ENCODE measurements at places on chromosomes 12 and 14.

DNA sequence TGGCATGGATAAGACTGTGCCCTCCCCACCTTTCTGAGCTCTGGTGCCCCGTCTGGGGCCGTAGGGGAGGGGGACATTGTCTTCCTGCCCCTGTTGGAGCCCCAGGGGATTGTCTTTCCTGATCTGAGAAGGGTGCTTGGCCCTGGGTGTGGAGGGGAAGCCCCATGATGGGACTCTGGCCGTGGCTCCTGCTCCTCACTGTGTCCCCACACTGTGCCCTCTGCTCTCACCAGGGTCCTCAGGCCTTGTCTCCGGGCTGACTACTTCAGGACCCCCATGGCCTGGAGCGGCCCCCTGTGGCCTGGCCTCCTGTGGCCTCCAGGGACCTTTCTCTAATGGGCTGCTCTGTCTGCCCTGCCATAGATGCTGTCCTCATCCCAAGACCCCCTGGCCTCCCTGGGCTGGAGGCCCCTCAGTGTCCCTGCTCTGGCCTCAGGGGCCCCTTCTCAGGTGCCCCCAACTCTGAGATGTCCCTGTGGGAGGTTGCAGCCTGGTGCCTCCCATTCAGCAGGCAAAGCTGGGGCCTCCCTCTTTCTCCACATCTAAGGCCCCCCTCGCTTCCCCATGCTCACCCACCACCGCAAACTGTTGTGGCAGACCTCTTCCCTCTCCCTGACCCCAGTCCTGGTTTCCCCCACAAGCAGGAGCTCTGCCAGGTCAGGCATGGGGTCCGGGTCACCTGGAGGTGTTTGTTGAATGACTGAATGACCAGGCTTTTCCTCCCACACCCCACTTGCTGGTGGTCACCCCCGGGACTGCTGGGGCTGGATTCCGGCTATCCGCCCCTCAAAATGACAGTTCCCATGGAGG is 4.0 kb downstream of the KIF26A start:
- DNase-seq = no peak

DNA sequence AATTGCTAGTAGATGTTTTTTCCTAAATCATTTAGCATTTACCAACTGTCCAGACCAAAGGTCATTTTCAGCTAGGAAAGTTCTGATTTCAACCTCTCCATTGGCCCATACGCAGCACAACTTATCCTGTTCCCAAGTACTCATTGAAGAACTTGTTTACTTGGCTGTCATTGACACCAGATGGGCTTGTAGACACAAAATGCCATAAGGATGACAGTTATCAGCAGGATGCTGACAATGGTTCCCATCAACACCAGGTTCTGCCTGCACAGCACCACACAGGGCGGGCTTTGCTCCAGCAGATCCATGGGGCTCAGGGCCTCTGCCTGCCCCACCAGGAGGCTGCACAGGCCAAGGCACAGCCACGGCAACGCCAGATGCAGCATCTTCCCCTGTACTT is 36.5 kb upstream of the TMPRSS12 start:
- DNase-seq = no peak

GRCh38 chr12:120941846-120942405 is 36.4 kb upstream of the HNF1A start:
- DNase-seq = no peak

- DNase-seq = no peak
Measured at GRCh38 chr14:104813286-104813685, 12.4 kb downstream of the ZBTB42 start.

DNA sequence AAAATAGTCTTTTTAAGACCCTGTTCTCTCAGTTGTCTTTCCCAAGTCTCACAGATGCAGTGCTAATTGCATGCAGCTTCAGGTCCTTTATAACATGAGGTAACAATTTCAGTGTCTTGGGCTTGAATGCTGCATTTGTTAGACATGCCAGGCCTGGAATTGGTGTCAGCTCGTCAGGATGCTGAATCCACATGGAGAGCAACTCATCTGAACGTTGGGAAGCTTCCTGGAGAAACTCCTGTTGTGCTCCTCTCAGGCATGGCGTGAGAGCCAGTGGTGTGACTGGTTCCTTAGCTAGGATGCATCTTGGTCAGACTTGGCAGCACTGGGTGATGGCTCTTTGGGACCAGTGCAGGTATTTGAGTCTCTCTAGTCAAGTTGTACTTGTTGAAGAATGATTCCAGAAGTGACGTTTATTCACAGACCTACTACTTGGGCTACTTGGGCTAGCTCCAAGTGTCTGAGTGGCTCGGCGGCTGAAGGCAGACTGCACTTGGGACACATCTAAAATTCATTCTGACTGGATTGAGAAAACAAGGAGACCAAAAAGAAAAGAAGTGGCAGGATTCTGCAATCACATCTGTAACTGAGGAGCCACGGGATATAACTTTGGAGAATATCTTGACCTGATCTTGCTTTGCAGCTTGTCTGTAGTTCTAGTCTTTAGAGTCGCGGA is 134.8 kb upstream of the ARHGAP5 start:
- no peak for DNase-seq

GRCh38 chr14:35078082-35078481 is 32.0 kb downstream of the FAM177A1 start:
- no peak for DNase-seq

DNA sequence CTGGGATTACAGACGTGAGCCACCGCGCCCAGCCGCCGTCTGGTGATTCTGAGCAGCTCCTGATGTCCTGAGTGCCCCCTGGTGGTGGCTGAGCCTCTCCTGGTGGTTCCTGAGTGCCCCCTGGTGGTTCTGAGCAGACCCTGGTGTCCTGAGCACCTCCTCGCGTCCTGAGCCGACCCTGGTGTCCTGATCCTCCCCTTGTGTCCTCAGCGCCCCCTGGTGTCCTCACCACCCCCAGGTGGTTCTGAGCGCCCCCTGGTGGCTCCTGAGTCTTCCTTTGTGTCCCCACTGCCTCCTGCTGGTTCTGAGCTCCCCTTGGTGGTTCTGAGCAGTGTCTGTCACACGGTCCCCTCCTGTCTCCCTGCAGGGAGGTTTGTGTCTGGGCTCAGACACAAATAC is 1304.9 kb downstream of the TMEM121 start:
- DNase-seq = peak; percentile 85

DNA sequence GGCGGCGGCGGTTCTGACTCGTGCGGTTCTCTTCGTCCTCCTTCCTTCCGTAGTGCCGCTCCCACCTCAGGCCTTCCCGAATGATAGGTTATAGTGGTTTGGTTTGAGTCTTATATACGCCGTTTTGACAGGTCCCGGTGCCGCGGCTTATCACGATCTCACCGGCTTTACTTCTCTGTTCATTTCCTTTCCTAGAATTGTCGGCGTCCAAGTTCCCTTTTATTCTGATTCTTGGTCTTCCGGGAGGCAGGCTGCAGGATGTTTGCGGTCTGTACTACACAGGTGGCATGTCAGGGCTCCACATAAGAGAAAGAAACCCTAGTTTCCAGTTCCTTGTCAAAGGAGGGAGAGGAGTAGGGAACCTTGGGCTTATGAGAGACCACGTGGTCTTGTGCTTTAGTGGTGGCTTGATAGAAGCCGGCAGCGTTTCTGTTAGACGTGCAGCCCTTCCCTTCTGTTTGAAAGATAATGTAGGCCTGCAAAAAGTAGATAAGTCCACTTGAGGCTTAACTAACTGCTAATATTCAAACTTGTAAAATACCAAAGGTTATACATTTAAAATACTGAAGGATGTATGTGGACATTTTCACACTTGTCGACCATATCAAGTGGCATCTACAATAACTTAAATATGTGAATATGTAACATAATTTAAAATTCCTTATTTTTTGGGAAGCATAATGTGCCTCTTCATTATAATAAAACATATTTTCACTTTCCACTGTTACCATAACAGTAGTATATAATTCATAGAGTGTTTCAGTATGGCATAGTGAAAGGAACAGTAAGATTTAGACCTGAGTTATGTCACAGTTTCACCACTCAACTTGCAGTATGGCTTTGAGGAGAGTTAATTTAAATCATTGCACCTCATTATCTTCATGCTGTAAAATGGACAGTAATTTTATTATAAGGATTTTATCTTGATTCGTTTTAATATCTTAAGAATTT is 804 bp downstream of the USP15 start:
- peak; percentile 19 for DNase-seq

DNA sequence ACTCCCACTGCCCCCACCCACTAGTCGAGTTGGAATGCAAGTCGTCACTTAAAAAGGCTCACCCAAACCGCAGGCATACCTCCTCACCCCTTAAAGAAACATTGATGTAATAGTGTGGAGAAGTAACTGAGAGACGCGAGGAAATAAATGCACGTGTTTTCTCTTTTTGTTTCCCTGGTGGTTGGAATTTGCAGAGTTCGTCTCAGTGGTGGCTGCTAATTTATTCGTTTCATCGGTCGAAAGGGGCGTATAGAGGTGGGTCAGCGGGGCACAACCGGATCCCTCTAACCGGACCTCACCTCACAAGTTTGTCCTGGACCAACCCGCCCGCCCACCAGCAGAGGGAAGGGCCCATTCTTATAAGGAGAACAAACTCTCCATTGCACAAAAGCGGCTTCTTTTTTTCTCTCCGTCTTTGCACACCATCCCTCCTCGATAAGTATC is 5.0 kb upstream of the NPAS3 start:
- DNase-seq = no peak

GRCh38 chr12:50187084-50187900 is 20.1 kb upstream of the CERS5 start:
- DNase-seq = peak; percentile 18

DNA sequence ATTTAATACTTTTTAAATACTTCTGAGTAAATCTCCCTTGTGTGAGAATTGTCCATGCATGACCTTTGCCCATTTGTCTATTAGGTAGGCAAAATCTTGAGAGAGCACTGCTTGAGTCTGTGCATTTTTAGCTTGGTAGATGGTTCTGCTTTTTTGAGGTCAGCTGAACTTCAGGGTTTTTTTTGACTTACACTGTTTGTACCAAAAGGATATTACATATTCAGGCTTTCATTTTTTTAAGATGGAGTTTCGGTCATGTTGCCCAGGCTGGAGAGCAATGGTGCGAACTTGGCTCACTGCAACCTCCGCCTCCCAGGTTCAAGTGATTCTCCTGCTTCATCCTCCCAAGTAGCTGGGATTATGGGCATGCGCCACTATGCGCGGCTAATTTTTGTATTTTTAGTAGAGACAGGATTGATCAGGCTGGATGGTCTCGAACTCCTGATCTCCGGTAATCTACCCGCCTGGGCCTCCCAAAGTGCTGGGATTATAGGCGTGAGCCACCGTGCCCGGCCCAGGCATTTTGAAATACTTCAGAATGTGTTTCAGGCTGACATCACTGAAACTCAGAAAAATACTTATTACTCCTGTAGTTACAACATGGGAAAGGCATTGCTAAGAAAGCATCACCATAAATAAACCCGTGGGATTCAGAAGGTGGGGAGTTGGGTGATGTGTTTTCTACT is 11.1 kb downstream of the RASSF3 start:
- no peak for DNase-seq

DNA sequence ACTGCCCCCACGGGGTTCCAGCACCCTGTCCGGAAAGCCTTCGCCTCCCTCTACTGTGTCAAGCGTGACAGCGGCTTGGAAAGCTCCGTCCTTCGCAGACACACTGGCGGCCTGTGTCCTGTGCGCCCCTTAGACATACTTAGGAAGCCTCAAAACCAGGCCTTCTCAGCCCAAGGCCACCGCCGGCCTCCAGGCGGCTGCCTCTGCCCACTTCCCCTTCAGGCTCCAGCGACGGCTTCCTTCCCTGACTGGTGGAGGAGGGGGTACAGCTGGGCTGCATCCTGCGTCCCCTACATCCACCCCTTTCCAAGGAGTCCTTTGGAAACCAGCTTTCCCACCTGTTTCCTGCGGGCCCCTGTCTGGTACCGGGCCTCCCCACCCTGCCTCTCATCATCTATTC is 2.5 kb upstream of the CACNA2D4 start:
- no peak for DNase-seq

DNA sequence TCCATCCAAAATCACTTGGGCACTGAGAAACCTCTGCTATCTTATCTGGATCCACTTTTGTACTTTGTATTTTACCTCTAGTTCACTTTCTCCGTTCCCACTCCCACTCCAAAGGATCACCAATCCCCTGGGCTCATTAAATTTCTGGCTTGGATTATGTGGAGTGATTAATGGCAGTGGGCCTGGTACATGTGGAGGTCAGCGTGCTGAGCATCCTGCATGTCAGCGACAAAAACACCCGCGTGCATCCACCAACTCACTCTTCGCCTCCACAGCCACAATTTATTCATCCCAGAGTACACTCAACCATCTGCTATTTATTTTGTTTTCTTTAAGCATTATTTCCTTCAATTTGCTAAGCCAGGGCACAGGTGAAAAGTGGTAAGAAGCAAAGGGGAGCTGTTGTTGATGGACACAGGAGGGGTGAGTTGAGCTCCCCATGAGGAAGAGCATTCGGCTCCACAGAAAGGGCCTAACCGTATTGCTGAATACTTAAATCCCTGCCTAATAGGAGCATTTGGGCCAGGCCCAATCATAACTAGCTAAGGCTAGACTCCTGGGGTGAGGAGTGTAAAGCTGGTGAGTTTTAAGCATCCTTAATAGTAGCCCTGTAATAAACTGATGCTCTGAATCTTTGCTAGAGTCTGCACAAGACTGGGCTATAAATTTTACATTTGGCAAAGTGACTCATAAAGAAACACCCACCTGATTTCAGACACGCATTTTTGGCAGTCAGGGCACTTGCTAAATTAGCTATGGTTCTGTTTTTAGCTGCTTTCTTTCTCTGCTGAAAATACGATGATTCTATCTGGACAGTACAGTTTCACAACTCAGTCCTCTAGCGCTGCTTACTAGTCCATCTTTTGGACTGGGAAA is 137.8 kb downstream of the SLC25A21 start:
- DNase-seq = no peak

DNA sequence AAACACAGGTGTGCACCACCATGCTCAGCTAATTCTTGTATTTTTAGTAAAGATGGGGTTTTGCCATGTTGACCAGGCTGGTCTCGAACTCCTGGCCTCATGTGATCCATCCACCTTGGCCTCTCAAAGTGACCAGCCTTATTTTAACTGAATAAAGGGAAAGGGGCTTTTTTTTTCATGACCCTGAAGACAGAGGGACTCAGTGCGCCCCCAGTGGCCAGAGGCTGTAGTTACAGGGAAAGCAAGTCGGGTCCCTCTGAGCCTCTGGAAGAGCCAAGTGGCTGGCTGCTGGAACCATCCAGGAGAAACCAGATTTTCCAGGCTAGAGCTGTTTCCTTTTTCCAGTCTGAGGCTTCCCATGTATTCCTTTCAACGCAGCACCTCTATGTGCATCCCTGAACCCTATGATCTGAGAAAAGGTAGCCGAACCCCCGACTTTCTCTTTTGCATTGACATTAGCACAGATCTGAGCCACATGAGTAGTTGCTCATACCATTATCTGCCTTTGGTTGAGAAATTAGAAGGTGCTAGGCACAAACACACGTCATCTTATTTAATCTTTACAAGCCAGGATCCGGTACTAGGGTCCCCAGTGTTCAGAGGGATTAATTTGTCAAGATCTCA is 342.7 kb downstream of the CACNA1C start:
- DNase-seq = peak; percentile 47

DNA sequence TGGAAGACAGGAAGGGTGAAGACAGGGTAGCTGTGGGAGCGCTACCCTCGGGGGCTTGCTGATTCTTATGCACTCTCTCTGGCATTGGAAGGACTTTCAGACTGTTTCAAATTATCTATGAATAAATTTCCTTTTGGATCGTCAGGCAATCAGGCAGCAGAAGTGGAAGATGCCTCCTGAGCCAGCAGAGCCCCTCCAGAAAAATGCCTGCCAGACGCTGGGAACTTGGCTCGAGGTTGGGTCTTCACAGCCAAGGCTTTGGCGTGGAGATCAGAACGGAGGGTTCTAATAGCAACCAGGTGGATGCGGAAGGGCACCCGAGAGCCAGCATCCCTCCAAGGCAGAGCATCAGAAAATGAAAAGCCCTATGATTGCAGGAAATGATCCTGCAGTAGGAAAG is 119.2 kb upstream of the RFLNA start:
- no peak for DNase-seq
